Central memory CD4-positive, alpha-beta T cell (primary cell): ENCODE measurements at places on chromosomes 11 and 22.

GRCh38 chr11:31871310-31872075 lies 60.4 kb upstream of the PAX6 start:
- no peak for DNase-seq

DNA sequence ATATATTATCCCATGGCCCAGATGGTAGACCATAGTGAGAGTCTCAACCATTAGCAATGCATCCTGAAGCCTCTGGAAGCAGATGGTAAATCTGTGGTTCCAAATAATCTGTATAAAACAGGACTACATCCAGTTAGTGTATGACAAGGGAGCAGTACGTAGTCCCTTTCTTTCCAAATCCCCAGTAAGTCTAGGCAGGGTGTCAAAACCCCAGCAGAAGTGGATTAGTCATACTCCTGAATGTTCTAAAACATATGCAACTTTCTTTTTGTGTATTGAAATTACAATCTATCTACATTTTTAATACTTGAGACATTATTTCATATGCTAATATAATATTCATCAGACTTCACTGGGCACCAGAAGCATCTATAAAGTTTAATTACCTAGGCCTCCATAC lies 295.1 kb upstream of the ANO5 start:
- no peak for DNase-seq

GRCh38 chr11:12810568-12810894 lies 136.3 kb downstream of the TEAD1 start:
- DNase-seq: no peak

- no peak for DNase-seq
Measured at GRCh38 chr11:832529-833113, at the start of gene CD151. TSS of gene CD151 (plus strand) at chr11:832952. CDS start at chr11:836070, 3,118 bp downstream.

- peak; percentile 58 for DNase-seq
Measured at GRCh38 chr11:72781313-72782080, 12.3 kb downstream of the STARD10 start.

DNA sequence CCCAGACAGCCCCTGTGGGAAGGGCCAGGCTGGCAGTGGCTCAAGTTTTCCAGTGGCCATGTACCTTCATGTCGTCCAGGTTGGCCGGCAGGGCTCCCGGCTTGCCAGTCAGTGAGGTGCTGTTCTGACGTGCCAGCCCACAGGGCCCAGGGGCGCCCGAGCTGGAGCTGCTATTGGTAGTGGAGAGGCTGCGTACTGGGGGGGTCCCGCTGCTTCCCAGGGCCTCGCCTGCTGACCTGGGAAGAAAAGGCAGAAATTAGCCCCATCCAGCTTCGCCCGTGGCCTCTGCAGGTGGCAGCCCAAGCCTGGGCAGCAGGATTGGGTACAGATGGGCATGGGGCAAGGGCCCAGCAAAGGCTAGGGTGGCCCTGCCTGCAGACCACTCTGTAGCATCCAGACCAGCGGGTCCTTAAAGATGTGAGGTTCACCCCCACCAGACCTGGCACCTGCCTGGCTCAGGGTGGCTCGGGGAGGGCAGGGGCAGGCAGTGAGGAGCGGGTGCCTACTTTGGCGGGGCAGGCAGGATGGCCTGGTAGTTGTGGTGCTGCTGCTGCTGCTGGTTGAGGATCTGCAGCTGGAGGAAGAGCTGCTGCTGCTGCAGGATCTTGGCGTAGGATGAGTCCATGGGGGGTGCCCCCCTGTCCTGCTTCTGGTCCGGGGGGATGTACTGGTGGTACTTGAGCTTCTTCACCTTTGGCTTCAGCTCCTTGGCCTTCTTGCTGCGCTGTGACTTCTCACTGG lies 50.1 kb downstream of the SGSM3 start:
- no peak for DNase-seq

DNA sequence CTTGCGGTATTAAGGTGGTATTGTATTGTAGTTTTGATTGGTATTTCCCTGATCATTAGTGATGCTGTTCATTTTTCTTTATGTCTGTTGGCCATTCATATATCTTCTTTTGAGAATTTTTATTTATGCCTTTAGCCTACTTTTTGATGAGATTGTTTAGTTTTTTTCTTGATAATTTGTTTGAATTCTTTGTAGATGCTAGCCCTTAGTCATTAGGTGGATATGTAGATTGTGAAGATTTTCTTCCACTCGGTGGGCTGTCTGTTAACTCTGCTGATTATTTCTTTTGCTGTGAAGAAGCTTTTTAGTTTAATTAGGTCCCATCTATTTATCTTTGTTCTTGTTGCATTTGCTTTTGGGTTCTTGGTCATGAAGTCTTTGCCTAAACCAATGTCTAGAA lies 115.4 kb downstream of the VPREB1 start:
- DNase-seq: no peak

- DNase-seq: no peak
Measured at GRCh38 chr11:62959422-62959980, 25.3 kb downstream of the SLC22A6 start.

DNA sequence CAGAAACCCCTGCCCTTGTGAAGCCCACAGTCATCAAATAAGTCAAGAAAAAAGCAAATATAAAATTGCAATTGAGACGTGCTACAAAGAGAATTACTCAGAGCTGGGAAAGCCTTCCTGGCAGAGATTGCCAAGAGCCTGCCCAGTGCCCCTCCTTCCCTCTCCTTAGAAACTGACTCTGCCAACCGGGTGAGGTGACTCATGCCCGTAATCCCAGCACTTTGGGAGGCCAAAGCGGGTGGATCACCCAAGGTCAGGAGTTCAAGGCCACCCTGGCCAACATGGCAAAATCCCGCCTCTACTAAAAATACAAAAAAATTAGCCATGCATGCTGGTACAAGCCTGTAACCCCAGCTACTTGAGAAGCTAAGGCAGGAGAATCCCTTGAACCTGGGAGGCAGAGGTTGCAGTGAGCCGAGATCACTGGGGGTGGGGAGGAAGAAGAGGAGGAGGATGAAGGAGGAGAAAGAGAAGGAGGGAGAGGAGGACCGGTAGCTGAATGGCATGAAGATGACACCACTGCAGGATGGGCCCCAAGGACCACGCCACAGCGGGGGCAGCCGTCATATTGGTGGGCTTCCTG lies 76.1 kb upstream of the RTL6 start:
- DNase-seq: no peak

DNA sequence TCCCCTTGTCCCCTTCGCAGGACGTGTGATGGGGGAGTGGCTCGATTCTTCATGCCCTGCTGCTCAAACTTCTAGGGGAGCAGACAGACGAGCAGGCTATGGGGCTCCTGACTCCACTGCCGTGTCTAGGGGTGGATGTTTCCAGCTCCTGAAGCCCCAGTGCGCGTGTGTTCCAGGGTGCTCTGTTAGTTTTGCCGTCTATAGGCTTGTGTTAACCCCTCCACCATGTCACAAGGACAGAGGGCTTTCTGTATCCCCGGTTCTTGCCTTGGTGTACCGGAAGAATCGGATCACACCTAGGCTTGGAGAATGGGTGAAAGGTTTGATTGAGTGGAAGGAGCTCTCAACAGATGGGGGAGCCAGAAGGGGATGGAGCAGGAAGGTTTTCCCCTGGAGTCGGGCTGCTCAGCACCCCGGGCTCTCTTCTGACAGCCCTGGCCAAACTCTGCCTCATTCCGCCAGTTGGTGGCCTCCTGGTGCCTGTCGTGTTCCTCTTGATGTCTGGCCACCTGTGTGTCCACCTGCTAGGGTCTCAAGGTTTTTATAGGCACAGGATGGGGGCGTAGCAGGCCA lies 810.7 kb downstream of the BRD1 start:
- DNase-seq: no peak

DNA sequence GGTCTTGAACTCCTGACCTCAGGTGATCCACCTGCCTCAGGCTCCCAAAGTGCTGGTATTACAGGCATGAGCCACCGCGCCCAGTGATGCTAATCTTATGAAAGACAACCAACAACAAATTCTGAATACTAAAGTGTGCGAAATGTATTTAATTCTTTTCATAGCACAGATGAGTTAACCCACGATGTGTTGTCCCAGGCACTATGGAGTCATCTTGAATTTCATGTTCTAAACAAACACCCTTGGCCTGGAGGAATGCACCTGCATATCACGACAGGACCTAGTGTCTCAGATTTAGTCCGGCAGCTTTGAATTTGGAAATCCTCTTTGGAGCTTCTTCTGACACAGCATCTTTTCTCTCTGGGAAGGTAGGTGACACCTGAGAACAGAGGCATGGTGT lies 16.2 kb upstream of the VPREB1 start:
- no peak for DNase-seq
